ENCODE measurements at places on chromosomes 16 and 17.

DNA sequence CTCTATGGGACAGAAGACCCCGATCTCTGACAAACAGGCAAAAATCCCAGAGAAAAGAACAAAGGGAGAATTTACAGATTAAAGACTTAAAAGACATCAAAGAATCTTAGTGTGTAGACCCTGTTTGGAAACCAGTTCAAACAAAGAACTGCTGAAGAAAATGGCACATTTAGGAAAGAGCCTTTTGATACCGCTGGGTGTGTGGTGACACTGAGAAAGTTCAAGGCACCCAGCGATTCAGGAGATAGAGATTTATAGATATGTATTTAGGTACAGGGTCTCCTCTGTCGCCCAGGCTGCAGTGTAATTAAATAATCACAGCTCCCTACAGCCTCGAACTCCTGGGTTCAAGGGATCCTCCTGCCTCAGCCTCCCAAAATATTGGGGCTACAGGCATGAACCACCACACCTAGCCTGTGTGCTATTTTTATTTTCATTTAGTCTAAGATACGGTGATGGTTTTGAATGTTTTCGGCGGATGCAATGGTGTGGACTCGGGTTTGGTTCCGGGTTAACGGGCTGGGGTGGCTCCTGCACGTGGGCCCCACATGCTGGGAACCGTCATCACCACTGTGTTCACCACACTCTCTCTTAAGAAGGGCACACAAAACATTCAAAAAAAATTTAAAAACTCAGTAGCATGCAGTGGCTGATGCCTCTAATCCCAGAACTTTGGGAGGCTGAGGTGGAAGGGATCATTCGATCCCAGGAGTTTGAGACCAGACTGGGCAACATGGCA lies 114.0 kb downstream of the ZNF778 start:
- DNase-seq = no peak

GRCh38 chr16:31427441-31428278 lies 500 bp downstream of the COX6A2 start:
- peak; percentile 68 for DNase-seq

GRCh38 chr16:88384222-88385111 lies 1.7 kb downstream of the ZNF469 start:
- no peak for DNase-seq

GRCh38 chr17:54760836-54761235 lies 139.8 kb upstream of the TOM1L1 start:
- no peak for DNase-seq

DNA sequence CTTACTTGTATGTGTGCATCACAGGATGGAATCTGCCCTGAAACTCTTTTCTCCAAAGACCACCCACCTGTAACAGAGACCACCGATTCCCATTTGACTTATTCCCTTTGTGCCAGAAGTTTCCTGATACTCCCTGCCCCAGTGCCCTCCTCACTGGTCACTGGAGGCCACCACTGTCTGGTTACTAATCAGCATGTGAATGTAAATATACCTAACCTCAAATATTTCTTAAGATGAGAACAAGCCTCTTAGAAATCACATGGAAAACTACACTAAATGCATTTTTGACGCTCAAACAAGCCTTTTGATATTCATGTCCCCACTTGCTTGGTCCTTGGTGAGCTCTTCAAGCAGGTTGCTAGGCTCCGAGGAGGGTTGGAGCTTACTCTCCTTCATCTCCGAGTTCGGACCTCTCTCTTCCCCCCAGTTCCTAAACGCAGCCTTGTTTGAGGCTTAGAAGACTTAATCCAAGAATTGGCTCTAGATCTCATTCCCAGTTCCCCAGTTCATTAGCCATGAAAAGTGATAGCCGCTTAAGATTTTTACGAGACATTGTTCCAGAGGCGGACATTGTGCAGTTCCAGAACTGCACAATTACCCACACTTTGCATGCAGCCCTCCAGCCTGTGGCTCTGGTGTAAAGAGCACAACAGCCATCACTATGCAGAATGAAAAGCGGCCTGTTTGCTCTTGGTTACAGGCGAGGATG lies 579.2 kb upstream of the PSMD7 start:
- DNase-seq = no peak

DNA sequence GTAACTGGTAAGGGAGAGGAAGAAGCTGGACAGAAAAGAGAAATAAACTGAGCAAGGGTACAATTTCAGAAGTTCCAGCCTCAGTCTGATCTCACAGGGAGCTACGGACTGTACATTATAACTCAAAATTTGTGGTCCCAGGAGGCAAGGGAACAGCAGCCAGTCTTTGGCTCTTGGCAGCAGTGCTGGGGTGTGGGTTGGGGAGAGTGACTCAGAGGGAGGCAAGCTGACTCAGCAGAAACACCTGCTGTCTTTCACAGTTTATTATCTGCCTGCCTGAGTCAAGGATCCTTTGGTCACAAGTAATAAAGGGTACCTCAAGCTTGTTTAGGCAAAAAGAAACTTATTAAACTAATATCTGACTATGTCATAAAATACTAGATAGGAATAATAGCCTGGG lies 73.5 kb upstream of the KIF2B start:
- no peak for DNase-seq

GRCh38 chr17:79519601-79520000 lies 91.2 kb downstream of the RBFOX3 start:
- DNase-seq = no peak

DNA sequence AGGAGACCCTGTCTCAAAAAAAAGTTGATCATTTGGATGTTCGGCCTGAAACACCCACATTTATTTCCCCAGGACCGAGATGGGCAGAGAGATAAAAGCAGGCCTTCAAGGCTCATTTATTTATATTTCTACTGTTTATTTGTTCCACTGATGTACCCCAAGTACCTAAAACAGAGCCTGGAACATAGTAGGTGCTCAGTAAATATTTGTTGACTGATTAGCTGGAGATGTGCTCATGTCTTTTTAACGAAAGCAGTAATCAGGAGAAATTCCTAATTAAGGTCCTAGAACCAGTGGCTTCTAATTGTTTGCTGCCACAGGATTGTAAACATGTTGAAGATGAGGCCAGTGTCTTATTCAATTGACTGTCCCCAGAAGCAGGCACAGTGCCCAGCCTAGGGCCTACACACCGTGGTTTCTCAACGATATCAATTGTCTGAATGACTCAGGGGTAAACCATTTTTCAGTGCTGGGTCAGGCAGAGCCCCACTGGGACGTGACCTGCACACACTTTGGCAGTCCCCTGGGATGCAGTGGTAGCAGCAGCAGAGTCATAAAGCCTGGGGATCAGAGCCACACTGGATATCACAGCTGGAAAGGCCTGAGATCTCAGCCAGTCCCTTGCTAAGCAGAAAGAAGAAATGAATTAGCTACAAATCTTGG lies 34.8 kb downstream of the SOST start:
- no peak for DNase-seq

DNA sequence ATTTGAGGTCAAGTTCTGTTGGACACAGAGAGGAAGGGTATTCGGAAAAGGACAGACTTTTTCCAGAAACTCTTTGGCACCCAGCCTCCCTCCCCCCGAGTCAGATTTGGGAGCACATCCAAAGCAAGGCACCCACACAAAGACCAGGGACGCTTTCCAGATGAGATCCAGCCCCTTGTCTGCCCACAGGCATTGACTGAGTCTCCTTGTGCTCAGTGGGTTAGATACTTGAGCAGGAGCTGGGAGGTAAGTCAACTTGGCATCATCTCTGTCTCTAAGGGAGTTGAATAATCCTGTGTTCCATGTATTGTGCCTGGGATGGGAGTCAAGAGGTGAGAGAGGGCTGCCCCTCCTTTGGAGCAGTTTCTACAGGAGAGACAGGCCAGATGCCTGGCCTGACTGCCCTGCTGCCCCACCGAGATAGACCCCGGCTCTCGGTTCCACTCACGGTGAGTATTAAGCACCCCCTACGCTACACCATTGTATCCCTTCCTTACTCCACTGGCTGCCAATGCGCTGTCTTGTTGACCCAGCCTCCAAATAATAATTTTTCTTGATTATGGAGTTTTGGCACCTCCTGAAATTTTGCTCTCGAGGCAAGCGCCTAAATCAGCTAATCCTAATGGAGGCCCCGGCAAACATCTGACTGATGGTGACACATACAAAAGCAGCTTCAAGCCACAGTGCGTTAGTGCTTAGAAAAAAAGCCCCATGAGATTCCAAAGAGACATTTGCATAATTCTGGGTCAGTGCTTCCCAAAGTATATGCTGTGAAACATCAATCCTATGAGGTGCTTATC lies 29.6 kb upstream of the MAP3K14 start:
- DNase-seq = no peak

- DNase-seq = no peak
These were observed 2.6 kb upstream of the RASD1 start for GRCh38 chr17:17498606-17499301.

DNA sequence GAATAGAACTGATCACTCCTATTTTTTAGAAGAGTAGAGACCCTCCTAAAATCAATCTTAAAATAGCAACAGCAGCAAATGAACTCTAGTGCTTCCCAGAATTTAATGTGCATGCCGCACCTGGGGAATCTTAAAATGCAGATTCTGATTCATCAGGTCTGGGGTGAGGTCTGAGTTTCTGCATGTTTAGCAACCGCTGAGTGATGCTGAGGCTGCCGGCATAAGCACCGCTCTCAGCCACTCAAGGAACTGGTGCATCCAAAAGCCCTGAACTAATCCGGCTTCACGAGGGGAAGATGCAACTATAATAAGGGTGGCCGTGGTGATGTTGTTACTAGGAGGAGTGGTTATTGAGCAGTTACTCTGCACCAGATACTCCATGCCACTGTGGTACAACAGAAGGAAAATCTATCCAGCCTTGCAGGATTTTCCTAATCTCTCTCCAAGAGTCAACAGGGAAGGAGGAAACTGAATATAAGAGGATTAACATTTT lies 19.7 kb downstream of the SDK2 start:
- no peak for DNase-seq

- no peak for DNase-seq
These were observed 119.6 kb downstream of the NPIPB5 start for GRCh38 chr16:22630242-22630641.

DNA sequence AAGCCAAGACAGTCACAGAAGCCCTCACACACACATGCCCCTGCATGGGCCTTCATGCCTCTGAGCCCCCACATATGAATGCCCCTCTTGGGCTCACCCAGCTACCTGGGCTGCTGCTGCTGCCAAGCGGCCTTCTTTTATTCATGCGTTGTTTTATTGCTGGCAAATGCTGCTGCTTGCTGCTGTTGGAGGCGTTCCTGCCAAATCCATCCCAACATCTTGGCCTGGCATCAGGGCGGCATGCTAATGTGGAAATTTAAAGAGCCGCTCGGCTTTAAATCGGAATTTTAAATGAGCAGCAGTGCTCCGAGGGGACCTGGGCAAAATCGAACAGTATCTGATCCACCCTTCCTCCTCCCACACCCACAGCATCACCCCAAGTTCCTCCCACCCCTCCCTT lies 39.0 kb downstream of the NEUROD2 start:
- DNase-seq = no peak

GRCh38 chr16:68416057-68417046 lies 32.0 kb downstream of the SMPD3 start:
- no peak for DNase-seq

DNA sequence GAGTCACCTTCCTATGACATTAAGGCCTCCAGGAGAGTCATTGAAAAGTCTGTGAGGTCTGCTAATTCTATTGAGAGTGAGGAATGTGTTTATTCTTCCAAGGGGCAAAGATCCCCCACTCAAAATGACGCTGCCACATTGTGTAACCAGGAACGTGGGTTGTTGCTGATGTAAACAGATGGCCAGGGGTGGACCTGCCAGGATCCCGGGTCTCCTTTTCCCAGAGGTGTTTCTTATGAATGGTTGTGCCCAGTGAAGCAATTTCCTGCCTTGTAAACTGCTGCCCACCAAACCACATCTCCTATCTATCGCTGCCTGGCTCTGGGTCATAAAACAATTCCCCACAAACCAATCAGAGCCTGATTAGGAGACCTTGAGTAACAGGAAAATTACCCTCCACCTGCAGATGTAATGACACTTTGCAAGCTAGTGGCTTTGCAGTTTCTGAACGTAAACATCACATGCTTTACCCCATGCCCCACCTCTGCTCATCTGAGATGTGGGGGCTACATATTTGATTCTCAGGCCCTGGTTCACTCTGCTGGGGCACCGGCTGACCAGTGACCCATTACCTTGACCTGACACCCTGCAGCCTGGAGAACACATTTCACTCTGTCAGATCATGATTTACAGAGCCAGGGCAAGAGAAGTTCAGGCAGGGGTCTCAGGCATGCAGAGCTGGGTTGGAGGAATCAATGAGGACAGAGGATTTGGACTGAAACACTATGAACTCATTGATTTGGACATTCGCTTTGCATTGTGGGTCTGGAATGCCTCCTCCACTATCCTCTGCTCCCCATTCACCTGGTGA lies 33.1 kb upstream of the DDX52 start:
- no peak for DNase-seq

Measured in suppressor macrophage treated with lipopolysaccharide for 4 hours (primary cell).